ENCODE measurements at places on chromosomes 1 and 21.

GRCh38 chr1:56872597-56872996 is 18.0 kb downstream of the C8A start:
- no peak for DNase-seq

DNA sequence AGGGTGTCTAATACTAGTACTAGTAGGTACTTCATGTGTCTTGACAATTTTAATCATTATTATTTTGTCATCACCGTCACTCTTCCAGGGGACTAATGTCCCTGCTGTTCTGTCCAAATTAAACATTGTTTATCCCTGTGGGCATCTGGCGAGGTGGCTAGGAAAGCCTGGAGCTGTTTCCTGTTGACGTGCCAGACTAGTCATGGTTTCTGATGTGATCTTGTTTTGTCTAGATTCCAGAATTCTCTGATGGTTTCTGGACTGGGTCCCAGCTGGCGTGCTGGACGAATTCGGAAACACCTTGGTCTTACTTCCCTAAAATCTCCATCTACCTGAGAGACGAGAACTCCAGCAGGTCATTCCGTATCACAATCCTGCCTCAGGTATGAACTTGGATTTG is 66.1 kb upstream of the FAM3B start:
- no peak for DNase-seq

GRCh38 chr1:188433425-188433824 is 1604.7 kb downstream of the PLA2G4A start:
- no peak for DNase-seq

GRCh38 chr1:226436472-226436854 is 28.6 kb upstream of the PARP1 start:
- no peak for DNase-seq

DNA sequence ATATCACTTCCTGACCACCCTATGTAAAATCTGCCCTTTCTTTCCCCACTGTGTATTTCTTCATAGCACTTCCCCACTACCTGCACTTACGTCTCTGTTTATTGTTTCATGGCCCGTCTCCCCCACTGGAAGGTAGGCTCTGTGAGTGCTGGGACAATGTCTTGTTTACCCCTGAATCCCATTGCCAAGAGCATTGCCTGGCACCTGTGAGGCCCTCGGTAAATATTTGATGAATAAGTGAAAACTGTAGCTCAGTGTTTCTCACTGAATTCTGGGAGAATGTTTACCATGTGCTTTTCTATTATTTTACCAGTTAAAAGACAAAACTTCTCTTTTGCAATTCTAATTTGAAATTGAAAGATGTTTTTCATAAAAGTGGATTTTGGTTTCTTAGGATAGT is 11.8 kb downstream of the NFASC start:
- DNase-seq: no peak

GRCh38 chr1:3827813-3828307 is 29.2 kb downstream of the CEP104 start:
- DNase-seq: no peak

- no peak for DNase-seq
These were observed 2.3 kb downstream of the OVAAL start for GRCh38 chr1:180560868-180561600.

DNA sequence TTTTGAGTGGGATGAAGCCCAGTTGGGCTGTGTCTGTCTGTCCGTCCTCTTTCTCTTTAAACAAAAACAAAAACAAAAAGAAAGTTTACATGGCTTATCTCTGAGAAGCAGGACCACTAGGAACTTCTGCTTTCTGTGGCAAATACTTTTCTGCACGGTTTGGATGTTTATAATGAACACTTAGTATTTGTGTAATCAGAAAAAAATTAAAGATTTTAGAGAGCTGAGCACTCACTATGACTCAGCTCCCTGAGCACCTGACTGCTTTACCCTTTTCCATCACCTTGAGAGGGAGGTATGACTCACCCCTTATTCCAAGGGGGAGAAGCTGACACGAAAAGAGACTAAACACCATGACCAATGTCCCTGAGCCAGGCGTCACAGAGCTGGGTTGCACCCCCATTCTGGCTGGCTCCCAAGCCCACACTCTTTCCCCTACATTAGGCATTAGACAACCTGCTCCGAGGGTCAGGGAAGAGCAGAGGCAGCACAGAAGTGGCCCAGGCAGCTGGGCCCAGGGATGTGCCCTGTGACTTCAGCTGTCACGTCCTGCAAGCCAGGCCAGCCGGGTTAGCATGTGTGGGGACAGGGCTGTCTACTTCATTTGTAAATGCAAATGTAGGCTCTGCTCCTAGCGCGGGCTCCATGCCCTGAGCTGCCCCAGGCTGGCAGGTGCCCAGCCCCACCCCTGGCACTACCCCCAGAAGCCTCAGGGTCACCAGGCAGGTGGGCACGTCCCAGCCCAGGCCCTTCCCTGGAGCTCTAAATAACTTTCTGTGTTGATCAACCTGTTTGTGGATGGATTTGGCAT is 30.4 kb downstream of the RAP1GAP start:
- peak; percentile 19 for DNase-seq

DNA sequence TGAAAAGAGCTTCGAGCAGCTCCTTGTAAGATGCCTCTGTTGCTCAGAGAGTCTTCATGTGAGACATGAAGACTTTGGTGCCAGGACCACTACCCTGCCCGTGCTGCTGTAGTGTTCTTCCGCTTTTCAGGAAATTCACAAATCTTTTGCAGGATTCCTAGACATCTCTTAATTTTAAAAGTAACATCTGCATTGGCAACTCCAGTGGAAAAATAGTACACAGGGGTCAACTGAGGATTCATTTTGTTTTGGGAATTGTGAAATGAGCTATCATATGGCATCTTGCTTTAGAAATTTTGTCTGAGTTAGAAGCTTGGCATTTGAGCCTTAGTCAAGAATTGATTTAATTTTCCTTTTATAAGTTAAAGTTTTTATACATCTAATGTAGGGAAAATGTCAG is 7.2 kb downstream of the PRDM2 start:
- DNase-seq: no peak
